Fibroblast of skin of back (primary cell): ENCODE measurements at places on chromosomes 11 and 22.

- no peak for DNase-seq
Observed at GRCh38 chr11:30608534-30608933, 22.4 kb upstream of the MPPED2 start.

DNA sequence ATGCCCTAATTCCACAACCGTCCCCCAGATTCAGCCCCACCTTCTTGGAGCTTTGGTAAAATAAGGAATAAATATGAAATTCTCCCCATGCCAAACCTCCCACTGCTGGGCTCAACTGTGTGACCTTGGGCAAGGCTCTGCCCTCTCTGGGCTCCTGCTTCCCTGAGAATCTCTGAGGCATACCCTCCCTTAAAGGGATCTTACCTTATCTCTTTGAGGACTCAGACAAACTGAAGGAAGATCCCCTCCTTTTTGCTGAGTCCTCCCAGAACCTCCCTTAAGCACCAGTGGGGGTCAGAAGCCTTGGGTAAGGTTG lies 2.7 kb downstream of the CD248 start:
- DNase-seq = no peak

GRCh38 chr22:17753401-17753989 lies 20.8 kb downstream of the BID start:
- no peak for DNase-seq

DNA sequence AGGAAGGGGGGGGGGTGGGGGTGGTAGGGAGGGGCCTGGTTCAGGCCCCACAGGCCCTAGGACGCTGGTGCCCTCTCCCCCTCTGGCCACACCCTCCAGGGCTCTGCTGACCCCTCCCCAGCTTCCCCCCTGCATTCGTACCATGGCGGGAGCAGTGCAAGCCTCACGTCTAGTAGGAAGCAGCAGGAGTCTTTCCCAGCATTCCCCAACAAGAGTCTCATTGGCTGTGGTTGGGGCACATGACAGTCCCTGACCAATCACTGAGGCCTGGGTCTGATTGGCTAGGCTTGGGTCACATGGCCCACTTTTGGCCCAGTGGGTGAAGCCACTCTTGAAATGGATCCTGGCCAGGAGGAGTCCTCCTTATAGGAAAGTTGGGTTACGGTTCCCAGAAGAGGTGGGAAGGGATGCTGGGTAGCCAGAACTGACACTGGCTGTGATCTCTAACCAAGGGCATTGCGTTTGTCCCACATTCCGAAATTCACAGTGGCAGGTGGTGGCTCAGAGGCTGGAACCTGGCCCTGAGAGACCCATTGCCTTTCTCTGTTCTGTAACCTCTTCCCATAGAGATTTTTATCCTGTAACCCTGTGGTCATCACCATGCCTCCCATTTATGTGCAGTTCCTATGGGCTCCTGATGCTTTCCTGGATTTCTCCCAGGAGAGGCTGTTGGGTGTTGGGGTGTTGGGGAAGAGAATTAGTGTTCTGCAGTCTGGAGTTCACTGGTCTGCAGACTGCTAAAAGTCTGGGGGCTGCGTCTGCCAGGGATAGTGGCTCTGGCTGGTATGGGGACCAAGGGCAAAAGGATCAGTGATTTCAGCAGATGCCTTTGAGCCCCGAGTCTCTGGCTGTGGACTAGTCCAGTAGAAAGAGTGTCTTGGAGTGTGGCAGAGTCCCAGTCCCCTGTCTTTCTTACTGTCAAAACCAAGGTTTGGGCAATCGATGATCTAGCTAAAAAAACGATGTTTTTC lies 58.9 kb upstream of the MYEOV start:
- DNase-seq = no peak

- no peak for DNase-seq
Observed at GRCh38 chr22:22599248-22599647, 40.2 kb upstream of the PRAME start.

GRCh38 chr11:46808799-46809431 lies 37.2 kb downstream of the CKAP5 start:
- DNase-seq = peak; percentile 65

DNA sequence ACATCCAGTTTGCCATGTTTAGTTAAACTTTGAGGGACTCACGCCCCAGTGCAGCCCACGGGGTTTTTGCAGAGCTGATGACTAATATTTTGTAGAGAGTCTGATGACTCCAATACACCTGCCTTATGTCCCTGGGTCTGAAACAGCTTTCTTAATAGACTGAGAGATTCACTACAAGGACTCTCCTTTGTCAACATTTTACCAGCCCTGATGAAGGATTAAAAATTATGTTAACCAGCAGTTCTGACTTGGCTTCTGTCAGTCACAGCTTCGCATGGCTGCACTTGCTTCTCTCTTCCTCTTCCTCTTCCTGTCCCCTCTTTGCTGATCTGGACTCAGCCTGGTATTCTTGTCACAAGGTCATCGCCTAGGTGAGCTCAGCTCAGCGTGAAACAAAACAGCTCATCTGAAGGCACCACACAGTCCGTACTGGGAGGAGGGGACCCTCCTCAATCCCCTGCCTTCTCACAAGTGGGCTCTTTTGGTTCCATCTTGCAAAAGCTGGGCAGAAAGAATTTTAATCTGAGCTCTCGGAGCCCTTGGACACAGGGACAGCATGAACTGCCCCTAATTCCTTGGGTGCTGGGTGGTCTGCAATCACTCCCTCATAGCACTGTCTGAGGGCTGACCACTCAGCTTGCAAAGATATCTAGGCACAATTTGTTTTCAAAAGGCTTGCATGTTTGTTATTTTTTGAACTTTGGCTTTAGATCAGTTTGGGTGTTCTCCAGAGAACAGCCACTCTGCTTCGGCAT lies 38.1 kb upstream of the POU2AF1 start:
- no peak for DNase-seq

DNA sequence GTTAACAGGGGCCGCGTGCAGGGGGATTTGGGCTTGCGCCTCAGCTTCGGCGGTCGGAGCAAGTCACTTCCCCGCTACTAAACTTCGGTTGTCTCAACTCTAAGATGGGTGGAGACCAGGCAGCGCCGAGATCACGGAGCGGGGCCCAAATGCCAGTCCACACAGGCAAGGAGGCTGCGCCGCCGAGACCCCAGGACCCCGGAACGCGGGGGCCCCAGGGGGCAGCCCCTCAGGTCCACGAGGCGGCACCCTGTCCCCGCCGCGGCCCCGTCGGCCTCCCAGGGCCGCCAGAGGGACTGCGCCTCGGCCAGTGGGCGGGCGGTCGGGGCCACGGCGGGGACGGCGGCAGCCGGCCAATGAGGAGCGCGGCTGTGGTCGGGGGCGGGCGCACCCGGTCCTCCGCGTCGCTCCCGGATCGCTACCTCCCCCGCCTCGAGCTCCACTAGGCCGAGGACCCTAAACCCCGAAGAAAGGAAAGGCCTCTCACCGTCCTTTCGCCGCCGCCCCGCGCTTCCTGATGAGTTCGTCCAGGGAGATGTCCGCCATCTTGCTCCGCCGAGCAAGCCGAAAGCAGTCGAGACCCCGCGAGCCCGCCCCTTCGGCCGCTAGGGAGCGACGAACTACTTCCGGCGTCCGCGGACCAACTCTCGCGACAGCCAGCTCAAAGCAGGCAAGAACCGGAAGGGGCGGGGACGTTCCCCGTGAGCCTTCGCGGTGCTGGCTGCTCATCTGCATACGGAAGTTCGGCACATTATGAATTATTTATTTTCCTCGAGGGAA lies at the start of gene POLDIP3:
Gene POLDIP3, minus strand, starts transcription at position 572 of the 780 bp plus-strand sequence. Its CDS starts 26 bp downstream, at position 546.
- peak; percentile 96 for DNase-seq

DNA sequence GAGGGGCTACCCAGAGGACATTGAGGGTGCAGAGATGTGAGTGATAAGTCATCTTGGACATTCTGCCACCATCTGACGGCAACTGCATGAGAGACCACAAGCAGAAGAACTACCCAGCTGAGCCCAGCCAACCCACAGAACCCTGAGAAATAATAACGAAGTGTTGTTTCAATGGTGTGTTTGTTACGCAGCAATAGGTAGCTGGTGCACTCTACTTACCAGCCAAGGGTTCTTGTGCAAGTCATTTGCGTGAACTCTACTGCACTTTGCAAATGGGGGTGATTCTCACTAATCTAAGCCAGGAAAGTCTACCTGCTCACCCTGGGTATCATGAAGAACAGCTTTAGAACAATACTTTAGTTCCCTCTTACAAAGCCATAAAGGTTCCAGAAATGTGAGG lies 15.8 kb upstream of the CELSR1 start:
- DNase-seq = no peak

- no peak for DNase-seq
Observed at GRCh38 chr22:47727641-47728040, 965.2 kb downstream of the TBC1D22A start.

GRCh38 chr11:33454264-33454663 lies 197.1 kb downstream of the HIPK3 start:
- DNase-seq = no peak
